Stimulated activated CD8-positive, alpha-beta memory T cell treated with anti-CD3 and anti-CD28 coated beads, Interleukin-12 subunit alpha, Interleukin-12 subunit beta, amount 100 ng/mL, for 4 hours (primary cell): ENCODE measurements at places on chromosomes 7 and 10.

GRCh38 chr10:103395754-103396066 lies 565 bp downstream of the ATP5MK start:
- no peak for DNase-seq

- no peak for DNase-seq
These were observed 109.5 kb downstream of the PARP12 start for GRCh38 chr7:139953229-139953628.

DNA sequence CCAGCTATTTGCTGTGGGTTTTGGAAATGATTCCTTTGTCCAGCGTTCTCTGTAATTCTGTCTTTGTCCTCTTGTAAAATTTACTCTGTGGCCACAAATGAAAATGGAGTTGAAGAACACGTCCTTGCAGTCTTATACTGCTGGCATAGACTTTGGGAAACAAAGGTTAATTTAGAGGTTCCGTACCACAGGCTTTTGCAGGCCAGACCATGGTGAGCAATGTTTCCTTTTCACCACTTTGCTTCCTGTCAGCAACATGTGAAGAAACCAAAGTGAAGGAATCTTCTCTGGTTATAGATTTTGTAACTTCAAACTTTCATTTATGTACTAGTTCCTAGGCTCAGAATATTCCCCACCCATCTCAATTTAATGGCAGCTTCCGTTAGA lies 488.5 kb downstream of the MDFIC start:
- no peak for DNase-seq

GRCh38 chr7:91212582-91212981 lies 51.7 kb upstream of the FZD1 start:
- DNase-seq = no peak

DNA sequence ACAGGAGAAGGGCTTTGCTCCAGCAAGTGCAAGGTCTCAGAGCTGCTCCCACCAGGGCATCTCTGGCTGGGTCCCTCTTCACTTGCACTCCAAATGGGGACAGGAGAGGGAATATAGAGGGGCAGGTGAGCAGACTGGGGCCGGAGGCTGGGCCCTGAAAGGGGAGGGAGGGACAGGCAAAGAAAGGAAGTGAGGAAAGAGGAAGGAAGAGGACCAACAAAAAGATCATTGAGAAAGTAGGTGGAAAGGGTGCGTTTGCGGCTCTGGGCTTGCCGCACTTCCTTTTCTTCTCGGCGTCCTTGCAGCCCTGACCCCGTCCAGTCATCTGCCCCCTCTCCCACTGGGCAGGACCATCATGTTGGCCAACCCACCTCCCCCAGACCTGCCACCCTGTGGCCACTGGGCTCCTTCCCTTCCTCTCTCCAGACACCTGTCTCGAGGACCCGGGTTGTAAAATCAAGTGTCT lies 14.0 kb downstream of the ITPRIP start:
- DNase-seq = no peak

DNA sequence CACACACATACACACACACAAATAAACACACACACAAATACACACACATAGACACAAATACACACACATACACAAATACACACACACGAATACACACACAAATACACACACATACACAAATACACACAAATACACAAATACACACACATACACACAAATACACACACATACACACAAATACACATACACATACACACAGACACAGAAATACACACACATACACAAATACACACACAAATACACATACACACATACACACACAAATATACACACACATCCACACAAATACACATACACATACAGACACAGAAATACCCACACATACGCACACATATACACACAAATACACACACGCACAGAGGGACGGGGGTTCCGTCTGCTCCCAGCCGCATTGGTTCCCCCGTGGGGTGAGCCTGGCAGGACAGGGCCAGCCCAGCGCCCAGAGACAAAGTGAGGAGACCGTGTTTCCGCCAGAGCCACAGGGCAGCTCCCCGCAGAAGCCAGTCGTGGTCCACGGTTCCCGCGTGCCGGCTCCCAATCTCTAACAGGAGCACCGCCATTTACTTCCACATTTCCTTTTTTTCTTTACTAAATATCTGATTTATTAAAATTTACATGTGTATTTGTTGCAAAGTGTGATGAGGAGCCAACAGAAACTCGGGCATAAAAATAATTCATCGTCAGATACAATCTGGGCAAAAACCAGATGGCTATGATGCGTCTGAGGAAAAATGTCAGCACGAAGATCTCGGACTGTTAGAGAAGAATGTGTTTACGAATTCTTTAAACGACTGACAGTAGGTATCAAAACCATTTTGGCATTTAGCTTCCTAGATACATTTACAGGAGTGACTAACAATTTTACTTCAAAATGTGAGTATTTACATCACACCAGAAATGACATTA lies 3.1 kb upstream of the KNDC1 start:
- DNase-seq = no peak

GRCh38 chr7:106704000-106704840 lies 43.3 kb upstream of the CCDC71L start:
- DNase-seq = no peak

DNA sequence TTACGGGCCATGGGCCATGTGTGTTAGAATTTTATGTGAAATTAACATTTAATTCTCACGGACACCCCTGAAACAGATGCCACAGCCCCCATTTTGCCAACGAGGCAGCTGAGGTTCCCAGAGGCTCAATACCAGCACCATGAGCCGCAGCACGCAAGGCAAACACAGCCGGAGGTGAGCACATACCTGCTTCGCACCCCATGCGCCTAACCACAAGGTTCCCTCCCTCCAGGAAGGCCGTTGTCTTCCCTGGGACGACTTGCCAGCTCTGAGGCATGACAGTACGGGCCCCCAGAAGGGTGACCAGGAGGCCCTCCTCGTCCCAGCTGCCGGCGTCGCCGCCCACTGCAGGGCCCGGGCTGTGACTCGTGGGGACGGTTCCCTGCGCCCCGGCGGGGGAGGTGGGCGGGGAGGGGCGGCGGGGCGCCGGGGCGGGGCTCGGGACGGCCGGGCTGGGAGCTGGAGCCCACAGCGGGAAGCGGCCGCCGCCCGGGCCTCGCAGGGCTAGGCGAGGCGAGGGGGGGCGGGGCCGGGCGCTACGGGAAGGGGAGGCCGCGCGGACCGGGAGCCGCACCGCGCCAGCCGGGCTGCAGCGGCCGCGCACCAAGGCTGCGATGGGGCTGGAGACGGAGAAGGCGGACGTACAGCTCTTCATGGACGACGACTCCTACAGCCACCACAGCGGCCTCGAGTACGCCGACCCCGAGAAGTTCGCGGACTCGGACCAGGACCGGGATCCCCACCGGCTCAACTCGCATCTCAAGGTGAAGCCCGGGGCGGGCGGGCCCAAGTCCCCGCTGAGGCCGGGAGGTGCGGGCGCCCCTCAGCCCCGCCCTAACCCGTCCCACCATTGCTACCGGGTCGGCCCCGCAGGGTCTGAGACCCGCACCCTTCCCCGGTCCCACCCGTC lies at the start of gene CAV2:
CAV2 (plus strand) TSS at position 571 of the 910 bp plus-strand sequence; CDS start at position 615, 44 bp downstream.
- peak; percentile 4 for DNase-seq

GRCh38 chr7:16135658-16136057 lies 285.7 kb downstream of the CRPPA start:
- DNase-seq = no peak

DNA sequence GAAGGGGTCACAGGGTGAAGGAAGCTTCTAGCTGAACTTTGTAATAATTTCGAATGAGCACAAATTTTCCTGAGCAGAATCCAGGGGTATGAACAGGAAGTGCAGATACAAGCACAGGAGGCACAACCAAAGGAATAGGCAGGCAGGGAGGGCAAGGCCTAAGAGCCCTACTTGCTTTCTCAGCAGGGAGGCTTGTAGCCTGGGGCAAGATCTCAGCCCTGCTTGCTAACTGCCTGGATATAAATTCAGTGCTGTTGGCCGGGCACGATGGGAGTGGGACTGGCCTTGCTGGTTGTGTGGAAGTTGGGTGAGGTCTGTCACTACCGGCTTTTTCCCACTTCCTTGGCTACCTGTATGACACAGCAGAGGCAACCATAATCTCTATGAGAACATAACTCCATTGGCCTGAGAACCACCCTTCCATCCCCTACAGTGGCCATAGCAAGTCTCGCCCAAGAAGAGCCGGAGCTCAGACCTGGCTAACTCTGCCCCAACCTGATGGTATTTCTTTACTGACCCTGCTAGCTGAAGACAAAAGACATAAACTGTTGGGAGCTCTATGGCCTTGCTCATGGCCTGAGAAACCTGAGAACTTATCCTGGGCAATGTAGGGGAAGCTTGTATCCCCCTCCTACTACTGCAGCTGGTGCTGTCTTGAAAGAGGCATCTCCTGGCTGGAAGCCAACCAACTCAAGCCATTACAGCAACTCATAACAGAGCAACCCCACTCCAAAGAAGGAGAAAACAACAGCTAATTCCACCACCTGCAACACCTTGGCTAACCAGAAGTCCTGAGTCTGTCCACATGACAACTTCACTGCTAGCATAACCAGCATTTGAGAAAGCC lies 27.6 kb downstream of the CLDN12 start:
- no peak for DNase-seq

DNA sequence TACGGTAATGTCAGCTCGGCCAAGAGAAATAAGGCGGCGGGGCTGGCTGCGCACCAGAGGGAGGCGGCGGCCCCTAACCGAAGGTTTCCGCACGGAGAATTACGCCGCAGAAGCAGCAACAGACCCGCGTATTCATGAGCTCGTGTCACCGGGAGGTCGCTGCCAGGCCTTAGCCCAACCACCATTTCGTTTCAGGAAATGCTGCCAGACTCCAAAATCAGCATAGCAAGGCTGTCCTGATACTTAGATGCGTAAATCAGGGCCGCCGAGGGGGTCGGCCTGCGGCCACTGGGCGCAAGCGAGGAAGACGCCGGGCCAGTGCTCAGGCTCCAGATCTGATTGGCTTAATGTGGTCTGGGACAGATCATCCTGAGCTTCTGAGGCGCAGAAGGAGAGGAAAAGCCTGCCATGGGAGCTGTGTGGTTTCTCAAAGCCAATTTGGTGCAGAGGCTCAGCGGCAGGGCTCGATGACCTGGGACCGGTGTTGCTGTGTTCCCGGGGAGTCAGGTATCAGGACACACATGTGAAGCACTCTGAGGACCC lies 247.9 kb downstream of the BAMBI start:
- DNase-seq = no peak

DNA sequence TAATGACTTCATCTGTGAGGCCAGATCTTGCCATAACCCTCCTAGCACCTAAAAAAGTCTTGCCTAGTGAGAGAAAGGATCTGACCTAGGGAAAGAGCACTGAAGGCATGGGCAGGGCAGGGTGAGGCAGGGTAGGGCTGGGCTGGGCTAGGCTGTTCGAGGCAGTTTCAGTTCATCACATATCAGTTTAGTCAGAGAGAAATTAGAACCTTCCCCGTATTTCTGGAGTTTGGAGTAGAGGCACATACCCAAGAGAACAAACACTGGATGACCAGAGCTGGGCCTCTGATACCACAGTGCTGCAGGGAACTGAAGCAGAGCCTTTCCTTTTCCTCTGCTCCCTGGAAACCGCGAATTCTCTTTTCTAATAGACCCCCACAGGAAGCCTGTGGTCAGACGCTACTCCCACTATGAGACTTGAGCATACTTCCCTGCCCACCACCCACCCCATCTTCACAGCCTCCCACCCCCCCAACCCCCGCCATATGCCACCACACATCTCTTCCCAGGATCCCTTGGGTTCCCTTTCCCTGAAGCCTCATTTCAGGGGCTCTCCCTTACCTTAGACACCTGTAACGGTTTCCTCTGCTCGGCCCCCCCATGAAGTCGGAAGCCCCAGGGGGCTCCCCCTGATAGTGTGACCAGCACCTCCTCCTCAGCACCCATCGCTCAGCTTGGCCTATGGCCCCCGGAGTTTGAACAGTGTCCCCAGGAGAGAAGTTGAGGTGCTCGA lies 406 bp downstream of the SYNPO2L start:
- DNase-seq = no peak

GRCh38 chr7:74312418-74313028 lies 23.3 kb downstream of the CLIP2 start:
- no peak for DNase-seq

- DNase-seq = no peak
These were observed 5.9 kb upstream of the SGMS1 start for GRCh38 chr10:50629495-50630122.

GRCh38 chr7:69714886-69715576 lies 116.8 kb downstream of the AUTS2 start:
- DNase-seq = no peak

GRCh38 chr10:101260764-101261481 lies 31.7 kb upstream of the LBX1 start:
- DNase-seq = no peak

GRCh38 chr7:12569673-12570072 lies 847 bp upstream of the SCIN start:
- no peak for DNase-seq

DNA sequence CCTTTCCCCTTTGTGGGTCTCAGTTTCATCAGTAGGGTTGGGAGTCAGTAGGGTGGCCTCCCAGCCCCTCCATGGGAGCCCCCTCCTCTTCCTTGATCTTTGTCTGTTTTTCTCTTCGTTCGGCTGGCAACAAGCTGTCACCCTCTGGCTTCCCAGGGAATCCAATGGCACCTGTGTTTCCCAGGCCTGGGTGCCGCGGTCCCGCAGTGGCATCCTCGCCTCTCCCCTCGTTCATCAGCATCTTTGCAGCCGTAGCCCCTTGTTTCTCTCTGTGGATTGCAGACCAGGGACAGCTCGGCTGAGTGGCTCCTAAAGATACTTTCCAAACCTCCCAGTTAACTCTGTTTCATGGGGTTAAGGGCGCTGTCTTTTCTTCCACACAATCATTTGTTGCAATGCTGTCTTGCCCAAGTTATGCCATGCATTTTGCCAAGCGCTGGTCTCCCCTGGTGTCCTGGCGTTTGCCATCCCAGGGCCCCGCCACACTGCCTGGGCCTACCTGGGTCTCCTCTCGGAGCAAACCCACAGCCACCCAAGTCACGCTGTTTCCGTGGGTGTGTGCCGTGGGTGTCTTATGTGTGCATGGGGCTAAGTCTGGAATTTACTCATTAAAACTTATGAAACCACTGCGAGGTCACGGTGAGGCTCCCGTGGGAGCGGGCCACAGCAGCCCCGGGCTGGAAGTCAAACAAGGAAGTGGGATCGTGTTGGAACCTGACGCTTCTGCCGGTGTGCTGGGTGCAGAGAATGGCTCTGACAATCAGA lies 189.4 kb upstream of the SHH start:
- no peak for DNase-seq

- DNase-seq = no peak
These were observed 269.0 kb downstream of the SNX10 start for GRCh38 chr7:26560526-26561256.

DNA sequence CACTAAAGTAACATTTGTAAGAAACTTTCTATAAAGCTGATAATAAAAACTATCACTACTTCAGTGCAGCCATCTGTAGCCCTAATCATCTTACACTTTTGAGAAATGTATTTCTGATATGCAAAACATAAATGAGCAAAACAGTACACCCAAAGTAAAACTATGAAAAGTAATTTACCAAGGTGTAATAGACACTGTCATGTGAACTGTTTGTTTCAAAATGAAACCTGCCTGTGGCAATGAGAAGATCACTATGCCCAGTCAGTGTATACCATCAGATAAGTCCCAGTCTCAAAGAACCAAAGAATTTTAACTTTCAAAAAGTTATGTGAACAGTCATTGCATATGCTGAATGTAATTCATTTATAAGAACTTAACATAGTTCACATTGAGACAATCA lies 398.1 kb downstream of the CDC14C start:
- no peak for DNase-seq
